WTC11 (cell line): ENCODE measurements at places on chromosomes 1 and 21. TPM values are rescaled to one million over a fixed set of nuclear protein-coding genes. Genes with fewer than 3 reads are reported as not detected.

Gene TINAGL1
- total RNA-seq: 7.2 to 8.4 TPM (median 8.4 TPM) in 3 replicates

Gene IL20
- total RNA-seq: not detected in 3 replicates

Gene TMPRSS15
- total RNA-seq: not detected in 3 replicates

Gene ACTA1
- 0.78 to 1.5 TPM (median 0.96 TPM) in 3 replicates for total RNA-seq

Gene ADCY10
- 0.07 to 0.34 TPM in 2 of 3 replicates, not detected in the other for total RNA-seq

Gene PGLYRP3
- total RNA-seq: not detected in 3 replicates

Gene DIRAS3
- 0.14 to 0.22 TPM (median 0.16 TPM) in 3 replicates for total RNA-seq

Gene PDE9A
- total RNA-seq: 44.8 to 46.3 TPM (median 46.1 TPM) in 3 replicates

Gene PIK3R3
- 9.0 to 12.3 TPM (median 10.9 TPM) in 3 replicates for total RNA-seq

Gene LINGO4
- not detected in 3 replicates for total RNA-seq

Gene C1orf116
- total RNA-seq: 2.3 to 2.7 TPM (median 2.4 TPM) in 3 replicates

Gene NUP210L
- 0.02 to 0.09 TPM in 2 of 3 replicates, not detected in the other for total RNA-seq

Gene KCNK1
- total RNA-seq: 12.8 to 13.3 TPM (median 13.3 TPM) in 3 replicates

Gene CFAP141
- not detected in 3 replicates for total RNA-seq

Gene ZBTB8A
- total RNA-seq: 7.1 to 8.2 TPM (median 7.7 TPM) in 3 replicates

Gene SDF4
- total RNA-seq: 92.3 to 105 TPM (median 101 TPM) in 3 replicates

Gene RUNX3
- total RNA-seq: 1.5 to 1.8 TPM (median 1.8 TPM) in 3 replicates

Gene DESI2
- 76.1 to 108 TPM (median 76.4 TPM) in 3 replicates for total RNA-seq

Gene CLIC6
- 1.8 to 3.8 TPM (median 3.7 TPM) in 3 replicates for total RNA-seq

Gene SPRR2G
- total RNA-seq: not detected in 3 replicates

Gene MROH9
- total RNA-seq: not detected in 3 replicates

Gene CA6
- total RNA-seq: 0.11 TPM in 1 of 3 replicates, not detected in the others

Gene PAQR7
- 6.7 to 9.1 TPM (median 8.4 TPM) in 3 replicates for total RNA-seq
